ENCODE measurements at places on chromosomes 4 and X.

- no peak for DNase-seq
Observed at GRCh38 chrX:29662101-29662500, 553.3 kb upstream of the MAGEB2 start.

DNA sequence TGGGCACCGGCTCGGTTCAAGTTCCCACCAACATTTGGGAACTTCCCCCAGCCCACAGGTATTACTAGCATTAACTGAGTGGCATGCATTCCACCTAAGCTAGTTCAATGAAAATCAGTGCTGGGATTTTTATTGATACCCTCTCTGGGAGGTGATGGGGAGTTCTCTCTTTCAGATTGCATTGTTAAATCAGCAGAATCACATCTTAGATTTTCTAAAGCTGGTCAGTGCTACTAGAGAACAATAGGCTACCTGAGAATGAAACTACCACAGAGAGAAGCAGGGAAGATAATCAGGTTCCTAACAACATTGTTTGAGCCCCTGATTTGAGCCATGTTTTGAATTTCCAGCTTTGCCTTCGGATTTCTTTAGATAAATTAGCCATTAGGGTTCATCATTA, 16.0 kb downstream of the EPGN start:
- no peak for DNase-seq

DNA sequence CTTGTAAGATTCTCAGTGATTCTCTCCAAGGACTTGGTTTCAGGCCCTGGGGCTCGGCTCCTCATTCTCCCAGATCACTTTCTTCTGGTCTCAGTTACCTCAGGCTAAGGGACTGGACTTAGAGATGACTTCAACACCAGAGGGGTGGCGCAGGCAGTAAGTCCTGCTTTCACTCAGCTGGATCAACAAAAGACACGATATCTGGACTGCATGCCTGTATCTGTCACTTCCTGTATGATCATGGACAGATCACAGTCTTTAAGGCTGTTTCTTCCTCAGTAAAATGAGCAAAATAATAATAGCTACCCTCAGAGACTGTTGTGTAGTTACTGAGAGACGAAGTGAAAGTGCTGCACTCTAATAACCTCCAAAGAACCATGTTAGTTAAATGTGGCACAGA, 19.5 kb upstream of the CXCR3 start:
- no peak for DNase-seq

GRCh38 chr4:53494851-53495250, 96.4 kb downstream of the LNX1 start:
- DNase-seq: no peak

GRCh38 chrX:149762696-149763614, 10.9 kb upstream of the HSFX1 start:
- no peak for DNase-seq

GRCh38 chr4:101239665-101240064, 107.7 kb downstream of the PPP3CA start:
- DNase-seq: no peak

DNA sequence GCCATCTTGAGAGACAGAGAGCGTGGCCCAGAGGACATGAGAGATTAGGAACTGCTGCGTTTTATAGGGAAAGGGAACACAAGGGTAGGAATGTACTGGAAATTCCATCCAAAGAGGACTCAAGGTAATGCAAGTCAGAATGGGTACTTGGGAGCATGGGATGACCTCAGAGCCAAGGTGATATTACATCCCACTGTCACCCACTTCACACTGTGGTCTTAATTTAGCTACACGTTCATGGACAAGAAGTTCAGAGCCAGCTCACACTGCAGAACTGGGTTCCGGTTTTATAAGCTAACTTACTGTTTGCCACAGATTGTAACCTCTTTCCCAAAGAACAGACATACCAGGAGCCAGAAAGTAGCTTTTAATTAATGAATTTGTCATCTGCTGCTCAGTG, 244.7 kb downstream of the CBR4 start:
- no peak for DNase-seq

DNA sequence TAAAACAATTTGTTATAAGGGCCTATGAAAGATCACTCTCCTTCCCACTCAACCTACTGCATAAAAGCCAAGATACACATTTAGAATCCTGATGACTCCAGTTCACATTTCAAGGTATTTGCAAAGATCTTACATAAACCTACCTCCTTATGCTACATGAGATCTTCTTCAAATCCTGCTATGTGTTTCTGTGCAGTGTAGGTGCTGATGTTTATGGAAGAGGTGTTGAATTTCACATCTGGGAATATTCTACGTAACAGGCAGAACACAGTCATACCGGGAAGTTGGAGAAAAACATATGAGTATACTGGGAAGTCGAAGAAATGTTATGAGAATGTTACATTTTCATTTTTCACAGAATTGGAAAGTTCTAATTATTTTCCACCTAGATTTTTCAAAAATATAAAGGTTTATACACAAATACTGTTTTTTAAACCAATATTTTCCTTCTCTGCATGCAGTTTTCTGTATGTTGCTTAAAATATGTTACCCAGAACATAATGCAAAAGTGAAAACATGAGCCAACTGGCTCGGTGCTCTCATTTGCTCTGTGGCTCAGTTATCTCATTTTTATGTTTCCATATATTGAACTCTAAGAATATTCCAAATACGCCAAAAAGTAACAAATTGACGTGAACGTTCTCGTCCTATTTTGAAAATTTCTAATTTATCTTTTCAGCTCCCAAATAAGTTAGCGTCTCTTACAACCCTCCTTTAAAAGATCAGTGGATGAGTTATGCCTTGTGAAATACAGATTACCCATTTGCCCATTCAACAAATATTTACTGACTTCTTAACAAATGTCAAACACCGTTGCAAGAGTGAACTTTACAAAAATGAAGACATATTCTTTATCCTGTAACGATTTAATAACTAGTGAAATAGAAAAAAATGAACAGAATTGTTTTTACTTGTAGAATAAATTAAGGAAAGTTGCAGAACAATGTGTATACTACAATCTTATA, 899.3 kb downstream of the STIM2 start:
- no peak for DNase-seq

GRCh38 chr4:89064848-89065247, 7.9 kb upstream of the FAM13A start:
- DNase-seq: no peak

GRCh38 chr4:185171373-185172071, 28.5 kb downstream of the SLC25A4 start:
- no peak for DNase-seq

DNA sequence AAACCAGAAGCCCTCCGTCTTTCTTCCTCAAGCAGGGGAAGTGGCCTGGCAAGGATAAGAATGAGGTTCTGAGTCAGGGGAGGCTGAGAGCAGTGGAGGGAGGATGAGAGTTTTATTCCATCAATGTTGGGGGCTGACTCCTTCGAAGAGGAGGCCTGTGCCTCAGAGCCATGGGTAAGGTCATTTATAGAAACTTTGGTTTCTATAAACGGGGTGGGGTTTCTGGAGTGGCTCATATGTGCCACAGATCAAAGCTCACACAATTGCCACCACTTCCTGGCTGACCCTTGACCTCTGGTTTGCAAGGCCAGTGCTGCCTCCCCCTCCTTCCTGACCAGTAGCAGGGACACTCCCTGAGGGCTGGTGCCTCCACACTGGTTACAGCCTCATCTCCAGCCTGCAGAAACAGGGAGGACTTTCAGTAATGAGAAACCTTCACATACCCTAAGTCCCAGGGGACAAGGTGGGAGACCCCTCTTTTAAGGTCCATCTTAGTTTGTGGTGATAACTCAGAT, 166.0 kb downstream of the PDGFRA start:
- no peak for DNase-seq

DNA sequence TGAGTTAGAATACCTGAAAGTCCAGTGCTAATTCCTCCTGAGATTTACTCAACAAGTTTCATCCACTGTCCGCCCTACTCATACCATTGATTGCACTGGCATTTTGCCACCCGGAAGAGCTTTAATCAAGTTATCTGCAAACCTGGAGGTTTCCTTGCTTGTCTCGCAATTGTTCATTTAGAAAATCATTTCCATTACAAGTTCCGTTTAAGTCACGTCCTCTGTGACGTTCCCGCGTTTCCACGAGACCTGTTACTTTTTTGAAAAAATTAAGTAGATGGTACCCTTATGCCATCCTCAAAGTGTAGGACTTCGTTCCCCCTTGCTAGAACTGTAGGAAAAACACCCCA, 761 bp upstream of the FRYL start:
- DNase-seq: no peak

GRCh38 chr4:146310319-146311021, 96.1 kb downstream of the REELD1 start:
- DNase-seq: no peak

DNA sequence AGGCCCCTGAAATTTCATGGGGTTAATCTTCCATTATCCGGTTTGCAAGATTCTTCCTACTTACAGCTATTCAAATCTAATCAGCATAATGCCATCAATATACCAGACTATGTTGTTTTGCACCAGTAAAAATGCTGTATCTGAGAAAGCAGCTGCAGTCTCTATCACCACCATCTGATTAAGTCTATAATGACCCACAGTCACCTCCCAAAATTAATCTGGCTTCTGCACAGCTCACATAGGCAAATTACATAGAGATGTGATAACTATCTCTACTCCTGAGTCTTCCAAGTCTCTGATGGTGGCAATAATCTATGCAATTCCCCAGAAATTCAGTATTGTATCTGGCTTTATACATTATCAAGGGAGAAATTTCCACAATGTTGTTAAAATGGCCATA, 113.2 kb downstream of the STPG2 start:
- DNase-seq: no peak

DNA sequence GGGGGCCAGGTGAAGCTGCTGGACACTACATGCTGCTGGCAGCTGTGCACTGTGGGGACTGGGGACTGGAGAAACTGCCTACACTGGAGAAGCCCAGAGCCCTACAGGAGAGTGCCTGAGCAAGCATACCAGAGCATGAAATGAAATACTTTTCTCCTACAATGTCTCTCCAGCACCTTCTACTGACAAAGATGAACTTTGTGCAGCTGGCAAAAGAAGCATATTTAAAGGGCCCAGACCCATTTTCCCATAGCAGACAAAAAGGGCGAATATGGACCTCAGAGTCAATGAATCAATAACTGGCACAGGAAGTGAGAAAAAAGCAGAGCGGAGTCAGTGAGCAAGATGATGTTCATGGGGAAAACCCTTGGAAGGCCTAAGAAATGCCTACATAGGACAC, 30.9 kb upstream of the GK start:
- DNase-seq: no peak

GRCh38 chr4:74319470-74319869, 11.2 kb downstream of the EPGN start:
- no peak for DNase-seq

- peak; percentile 32 for DNase-seq
Observed at GRCh38 chr4:40316333-40316781, 18.8 kb upstream of the CHRNA9 start.

DNA sequence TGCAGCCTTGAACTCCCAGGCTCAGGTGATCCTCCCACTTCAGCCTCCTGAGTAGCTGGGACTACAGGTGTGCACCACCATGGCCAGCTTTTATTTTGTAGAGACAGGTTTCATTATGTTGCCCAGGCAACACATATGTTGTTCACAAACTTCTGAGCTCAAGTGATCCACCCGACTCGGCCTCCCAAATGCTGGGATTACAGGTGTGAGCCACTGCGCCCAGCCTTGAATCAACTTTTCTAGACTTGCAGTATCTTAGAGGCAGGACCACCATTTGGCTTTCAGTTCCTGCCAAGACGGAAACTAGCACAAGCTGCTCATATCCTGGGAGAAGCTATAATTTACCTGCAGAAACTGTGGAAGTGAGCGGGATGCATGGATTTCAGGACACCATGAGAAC, 19.9 kb downstream of the NAT8L start:
- no peak for DNase-seq

DNA sequence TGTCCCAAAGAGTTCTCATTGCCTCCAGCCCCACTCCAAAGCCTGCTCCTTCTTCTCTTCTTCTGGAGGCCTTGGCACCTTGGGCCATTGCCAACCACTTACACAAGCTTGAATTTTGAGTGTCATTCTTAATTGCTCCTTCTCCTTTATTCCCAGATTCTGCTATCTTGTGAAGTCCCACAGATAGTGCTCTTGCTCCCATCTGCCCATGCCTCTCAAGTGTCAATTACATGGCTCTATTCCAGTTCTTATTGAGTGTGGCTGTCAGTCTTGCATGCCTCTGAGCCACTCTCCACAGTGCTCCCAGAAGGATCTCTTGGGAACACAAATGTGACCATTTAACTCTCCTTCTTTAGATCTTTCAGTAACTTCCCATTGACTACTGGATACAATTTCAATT, 117.3 kb upstream of the SFRP2 start:
- no peak for DNase-seq

GRCh38 chrX:23603501-23603900, 63.8 kb upstream of the PRDX4 start:
- no peak for DNase-seq

DNA sequence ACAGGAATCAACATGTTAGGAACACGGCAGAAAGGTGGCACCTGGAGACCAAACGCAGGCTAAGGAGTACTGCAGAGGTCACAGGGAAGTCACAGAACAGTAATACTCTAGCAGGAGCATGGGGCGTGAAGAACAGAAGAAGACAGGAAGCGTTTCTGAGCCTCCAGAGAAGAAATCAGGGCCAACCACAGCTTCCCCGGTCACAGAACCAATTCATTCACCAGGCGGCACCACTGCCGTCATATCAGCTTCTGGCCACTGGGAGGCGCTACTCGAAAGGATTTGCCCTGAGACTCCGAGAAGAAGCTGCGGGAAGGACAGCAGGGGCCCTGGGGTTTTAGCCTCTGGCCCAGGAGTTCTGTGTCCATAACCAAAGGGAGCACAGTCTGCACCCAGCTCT, 78.0 kb upstream of the DRD5 start:
- DNase-seq: peak; percentile 71

DNA sequence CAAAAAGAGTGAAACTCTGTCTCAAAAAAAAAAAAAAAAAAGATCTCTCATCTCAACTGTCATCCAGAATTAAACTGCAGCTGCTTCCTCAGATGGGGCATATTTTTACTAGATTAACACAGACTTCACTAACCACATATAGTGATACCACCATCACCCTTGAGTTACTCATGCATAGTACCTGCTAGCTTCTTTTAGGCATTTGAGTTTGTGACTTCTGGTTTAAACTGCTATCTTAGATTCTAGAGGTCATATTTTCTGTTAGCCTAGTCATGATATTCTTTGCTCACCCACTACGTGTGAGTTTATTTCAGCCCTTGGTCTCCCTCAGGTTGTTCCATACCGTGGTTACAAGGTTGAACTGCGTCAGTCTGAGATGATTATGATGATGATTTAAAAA, 154.9 kb upstream of the BMP3 start:
- peak; percentile 49 for DNase-seq

- no peak for DNase-seq
Observed at GRCh38 chrX:8037593-8038348, 110.6 kb upstream of the PNPLA4 start.

GRCh38 chr4:82429728-82430192, 502 bp downstream of the HNRNPDL start:
- no peak for DNase-seq

- DNase-seq: no peak
Observed at GRCh38 chr4:185728893-185729292, 83.1 kb downstream of the SORBS2 start.

- no peak for DNase-seq
Observed at GRCh38 chrX:152806035-152806434, 24.5 kb downstream of the CETN2 start.

GRCh38 chr4:48340276-48340964, 909 bp upstream of the SLAIN2 start:
- DNase-seq: no peak
